Fibroblast of upper back skin (primary cell): ENCODE measurements at places on chromosomes 12 and 14.

GRCh38 chr12:6206327-6206726, 6.1 kb downstream of the CD9 start:
- no peak for DNase-seq

DNA sequence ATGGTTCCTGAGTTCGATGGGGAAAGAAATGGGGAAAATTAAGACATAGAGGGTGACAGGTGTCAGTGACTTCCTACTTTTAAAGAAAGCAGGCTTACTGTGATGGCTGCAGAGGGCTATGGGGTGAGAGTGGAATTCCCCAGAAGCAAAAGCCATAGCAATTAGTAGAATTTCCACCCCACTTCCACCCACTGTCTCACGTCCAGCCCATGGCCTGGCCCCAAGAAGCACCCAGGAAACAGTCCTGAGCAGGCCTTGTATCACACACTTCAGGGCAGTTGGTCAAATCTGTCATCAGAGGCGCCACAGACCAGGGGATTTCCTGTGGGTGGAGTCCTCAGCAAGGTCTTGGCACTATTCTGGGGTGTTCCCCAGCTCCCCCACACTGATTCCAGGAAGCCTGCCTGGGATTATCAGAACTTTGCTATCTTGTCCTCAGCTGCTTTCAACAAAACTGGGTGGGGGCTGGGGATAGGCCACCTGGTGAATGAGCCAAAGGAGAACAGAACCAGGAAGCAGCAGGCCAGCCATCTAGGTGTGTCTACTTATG, 120.1 kb upstream of the CCND2 start:
- DNase-seq = no peak

GRCh38 chr12:15701631-15702156, 87.5 kb downstream of the EPS8 start:
- DNase-seq = peak; percentile 67

- DNase-seq = no peak
Measured at GRCh38 chr14:101122237-101123141, 219.0 kb upstream of the RTL1 start.

- DNase-seq = peak; percentile 50
Measured at GRCh38 chr12:8077207-8077606, 4.9 kb upstream of the NECAP1 start.

DNA sequence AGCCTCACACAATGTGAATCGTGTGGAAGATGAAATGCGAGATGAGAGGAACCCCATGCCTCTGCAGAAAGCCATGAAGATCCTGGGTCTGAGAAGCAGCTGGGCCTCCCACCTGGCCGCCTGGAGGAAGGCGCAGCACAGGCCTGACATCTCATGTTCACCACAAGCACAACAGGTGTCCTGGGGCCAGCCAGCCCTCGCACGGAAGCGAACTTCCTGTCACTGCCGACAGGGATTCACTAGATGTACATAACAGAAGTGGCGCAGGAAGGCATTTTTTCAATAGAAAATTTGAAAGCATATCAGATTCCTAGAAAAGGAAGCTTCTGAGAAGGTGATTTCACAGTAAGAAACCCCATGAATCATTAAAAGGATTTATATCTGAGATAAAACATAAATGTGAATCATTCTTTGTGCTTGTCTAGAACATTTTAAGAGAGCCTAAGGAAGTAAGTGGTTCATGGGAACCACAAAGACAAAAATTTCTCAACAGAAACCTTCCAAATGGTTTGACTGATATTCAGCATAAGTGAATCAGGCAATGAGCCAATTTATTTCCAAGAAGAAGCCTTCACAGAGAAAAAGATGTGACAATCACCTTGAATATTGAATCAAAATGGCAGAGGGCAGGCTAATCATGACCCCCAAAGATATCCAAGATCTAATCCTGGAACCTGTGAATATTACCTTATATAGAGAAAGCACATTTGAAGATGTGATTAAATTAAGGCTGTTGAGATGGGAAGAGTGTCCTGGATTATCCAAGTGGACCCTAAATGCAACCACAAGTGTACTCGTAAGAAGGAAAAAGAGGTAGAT, 311.9 kb downstream of the DUSP6 start:
- peak; percentile 67 for DNase-seq

DNA sequence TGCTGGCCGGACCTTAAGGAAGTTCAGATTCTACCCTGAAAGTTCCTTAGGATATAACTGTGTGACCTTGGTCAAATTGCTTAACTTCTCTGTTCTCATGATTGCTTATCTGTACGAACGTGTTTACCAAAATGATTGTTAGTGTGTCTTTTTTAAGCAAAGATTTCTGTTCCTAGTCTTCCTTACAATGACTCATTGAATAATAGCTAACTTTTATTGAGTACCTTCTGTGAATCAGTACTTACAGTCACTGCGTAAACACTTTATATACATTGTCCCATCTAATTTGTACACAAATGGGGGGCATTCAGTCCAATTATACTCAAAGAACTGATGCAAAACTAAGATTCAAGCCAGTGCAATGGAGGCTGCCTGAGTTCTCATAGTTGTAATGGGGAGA, 4.2 kb upstream of the TMEM30B start:
- no peak for DNase-seq

DNA sequence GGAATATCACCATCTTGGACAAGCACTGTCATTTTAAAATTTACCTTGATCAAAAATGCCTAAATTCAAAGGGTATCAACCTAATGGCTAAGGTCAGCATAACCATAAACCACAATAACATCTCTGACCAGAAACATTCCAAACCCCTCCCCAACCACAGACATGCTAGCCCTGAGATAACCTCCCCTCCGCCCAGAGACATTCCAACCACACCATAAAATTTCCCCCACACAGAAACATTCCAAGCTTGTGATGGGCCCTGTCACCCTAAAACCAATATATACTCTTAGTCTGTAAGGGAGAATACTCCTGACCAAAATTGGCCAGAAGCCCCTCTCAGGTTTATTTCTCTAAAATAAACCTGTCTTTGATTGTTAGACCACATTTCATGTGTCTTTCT, 17.7 kb downstream of the EPYC start:
- DNase-seq = peak; percentile 82

DNA sequence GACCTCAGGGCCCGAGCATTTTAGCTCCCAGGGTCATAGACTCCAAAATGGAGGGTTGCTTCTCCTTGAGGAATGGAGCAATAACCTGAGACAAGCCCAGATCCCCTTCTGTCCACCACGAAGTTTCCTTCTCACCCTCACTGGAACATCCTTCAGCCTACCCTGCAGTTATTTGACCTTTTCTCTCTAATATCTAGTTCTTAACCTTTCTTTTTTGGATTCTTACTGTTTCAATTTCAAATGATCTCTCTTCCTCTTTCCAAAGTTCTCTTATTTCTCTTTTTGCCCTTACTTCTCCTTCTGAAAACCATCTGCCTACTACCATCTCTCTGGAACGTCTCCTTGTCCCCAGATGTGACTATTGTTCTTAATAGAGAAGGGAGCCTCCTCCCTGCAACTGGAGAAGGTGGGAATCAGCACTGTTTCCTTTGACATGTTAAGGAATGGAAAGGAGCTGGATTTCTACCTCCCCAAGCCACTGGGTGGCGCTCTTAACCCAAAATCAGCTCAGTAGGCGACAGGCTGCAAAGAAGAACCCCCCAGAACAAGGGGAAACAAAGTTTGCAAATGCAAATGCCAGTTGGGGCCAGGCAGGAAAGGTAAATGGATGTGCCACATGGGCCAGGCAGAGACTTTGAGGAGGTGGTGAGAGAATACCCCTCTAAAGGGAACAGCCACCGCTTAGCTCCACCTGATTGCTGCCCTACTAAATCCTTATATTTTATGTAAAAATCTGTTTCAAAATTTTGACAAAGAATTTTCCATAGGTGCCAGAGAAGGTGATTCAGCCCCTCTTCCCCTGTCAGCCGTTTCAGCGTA, 22.4 kb upstream of the PDE1B start:
- DNase-seq = peak; percentile 19

DNA sequence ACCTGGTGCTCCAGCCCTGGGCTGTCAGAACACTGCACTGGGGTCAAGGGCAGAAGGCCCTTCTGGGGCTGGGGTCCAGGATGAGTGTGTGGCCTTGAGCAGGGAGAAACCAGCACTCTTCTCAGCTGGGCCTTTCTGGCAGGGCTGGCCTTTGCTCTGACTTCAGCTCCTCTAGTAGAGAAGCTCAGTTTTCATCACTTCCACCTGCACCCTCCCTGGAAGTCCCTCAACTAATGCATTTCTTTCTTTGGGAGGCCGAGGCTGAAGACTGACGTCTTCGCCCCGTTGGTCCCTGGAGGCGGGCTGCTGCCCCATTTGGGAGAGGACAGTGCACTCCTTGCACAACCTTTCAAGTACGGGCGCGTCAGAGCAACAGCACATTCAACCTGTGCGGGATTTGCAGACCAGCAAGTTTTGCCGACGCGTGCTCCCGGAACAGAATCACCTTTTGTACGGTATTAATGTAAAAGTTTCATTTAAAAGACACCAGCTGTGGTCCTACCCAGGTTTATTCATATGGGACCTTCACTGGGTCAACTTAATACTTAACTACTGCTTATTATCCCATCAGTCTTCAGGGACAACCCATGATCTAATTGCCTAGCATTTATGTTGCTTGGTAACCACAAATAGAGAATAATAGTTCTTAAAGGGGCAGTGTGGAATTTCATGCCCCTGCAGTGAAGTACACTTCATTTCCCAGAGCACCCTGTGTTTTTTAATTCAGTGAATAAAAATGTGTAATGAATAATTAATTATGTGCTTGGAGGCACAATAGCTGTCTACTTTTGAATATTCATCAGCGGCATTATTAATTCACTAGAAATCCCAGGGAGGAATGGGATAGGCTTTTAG, 134.8 kb upstream of the VRK1 start:
- no peak for DNase-seq

GRCh38 chr14:103188810-103189480, 65.7 kb downstream of the TNFAIP2 start:
- no peak for DNase-seq

- no peak for DNase-seq
Measured at GRCh38 chr12:100833282-100833681, 38.7 kb downstream of the ANO4 start.

- DNase-seq = peak; percentile 82
Measured at GRCh38 chr14:100022772-100023451, 42.3 kb upstream of the EVL start.

DNA sequence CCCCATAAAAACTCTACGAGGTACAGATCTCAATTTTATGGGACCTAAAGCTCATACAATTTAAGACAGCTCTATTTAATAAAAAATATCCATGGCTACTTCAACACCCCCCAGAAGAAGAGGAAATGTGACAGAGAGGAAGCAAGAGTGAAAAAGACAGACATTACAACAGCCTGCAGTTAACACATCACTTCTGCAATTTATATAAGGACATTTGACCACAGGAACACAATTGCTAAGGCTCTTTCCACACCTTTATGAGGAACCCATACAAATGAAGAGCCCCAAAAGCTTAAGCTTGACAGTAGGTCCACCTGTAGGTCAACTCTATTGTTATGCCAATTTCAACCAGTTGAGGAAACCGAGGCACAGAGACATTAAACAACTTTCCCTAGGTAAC, 5.6 kb downstream of the OR10P1 start:
- no peak for DNase-seq

DNA sequence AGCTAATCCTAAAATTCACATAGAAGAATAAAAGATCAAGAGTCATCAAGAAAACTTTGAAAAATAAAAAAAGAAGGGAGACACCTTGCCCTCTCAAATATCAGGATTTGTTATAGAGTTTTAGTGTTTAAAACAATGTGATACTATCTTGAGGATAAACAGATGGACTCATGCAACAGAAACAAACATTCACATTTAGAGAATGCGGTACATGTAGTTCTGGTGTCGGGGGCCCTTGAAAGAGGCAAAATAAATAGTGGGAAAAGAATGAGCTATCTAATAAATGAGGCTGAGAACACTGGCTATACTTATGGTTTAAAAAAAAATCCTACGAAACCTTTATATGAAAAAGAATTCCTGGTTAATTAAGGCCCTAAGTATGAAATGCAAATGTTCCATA, 127.7 kb downstream of the LLPH start:
- DNase-seq = no peak

DNA sequence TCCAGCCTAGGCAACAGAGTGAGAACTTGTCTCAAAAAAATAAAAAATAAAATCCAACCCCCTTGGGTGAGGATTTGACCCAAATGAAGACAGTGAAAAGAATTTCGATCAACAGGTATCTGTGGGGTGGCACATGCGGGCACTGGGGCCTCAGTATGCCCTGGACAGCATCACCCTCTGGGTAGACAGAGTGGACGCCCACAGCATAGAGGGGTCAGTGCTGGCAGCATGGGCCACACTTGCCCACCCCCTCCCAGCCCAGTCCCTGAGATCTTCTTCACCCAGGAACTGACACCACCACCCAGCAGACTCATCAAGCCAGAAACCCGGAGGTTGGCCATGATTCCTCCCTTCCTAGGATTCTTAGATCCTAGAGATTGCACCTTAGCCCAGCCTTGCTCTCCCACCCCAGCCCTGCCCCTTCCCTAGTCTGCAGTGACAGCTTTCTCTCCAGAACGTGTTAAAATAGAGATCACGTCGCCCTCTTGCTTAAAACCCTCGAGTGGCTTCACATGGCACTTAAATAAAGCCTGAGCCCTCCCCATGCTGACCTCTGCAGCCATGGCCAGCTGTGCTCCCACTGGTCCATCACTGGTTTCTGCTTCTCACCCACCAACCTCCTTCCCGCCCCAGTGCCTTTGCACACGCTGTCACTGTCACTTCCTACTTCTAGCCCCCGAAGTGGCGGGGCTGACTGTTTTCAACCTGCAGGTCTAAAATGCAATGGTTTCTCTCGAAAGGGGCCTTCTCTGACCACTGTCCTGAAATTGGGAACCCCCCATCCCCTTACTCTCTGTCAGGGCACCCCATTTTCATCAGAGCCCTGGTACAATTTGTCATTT, 26.2 kb upstream of the DYNC1H1 start:
- no peak for DNase-seq

- DNase-seq = no peak
Measured at GRCh38 chr14:49868720-49869114, 16.1 kb upstream of the NEMF start.

- DNase-seq = peak; percentile 20
Measured at GRCh38 chr14:61756135-61756534, 6.1 kb upstream of the SNAPC1 start.

- peak; percentile 55 for DNase-seq
Measured at GRCh38 chr12:56078931-56079722, 838 bp upstream of the ERBB3 start.

DNA sequence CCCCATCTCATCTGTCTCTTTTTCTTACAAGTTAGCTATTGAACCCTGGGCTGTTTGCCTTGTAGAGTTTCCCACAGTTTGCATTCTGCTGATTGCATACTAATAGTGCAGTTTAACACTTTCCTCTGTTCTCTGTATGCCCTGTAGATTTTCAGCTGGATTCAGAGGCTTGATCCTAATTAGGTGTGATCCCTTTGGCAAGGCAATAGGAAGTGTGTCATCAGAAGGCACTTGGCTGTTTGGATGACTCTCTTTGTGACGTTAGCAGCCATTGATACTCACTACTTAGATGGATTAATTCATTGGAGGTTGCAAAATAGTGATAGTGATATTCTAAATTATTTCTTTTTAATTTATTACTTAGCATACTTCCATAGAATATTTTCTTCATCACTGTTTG, 33.6 kb downstream of the FUT8 start:
- DNase-seq = peak; percentile 27

- peak; percentile 32 for DNase-seq
Measured at GRCh38 chr12:129911428-129912049, 7.7 kb upstream of the TMEM132D start.
